ENCODE measurements at places on chromosomes 2 and 18. TPM values are rescaled to one million over a fixed set of nuclear protein-coding genes. Genes with fewer than 3 reads are reported as not detected.

FAM237A gene
- total RNA-seq = not detected

GPR39 gene
- total RNA-seq = 1.9 TPM

RNF149 gene
- total RNA-seq = 152 TPM

SPAST gene
- 13.6 TPM for total RNA-seq

All from thoracic aorta (tissue), 2 donors.